ENCODE measurements at places on chromosomes 13 and 19. TPM values are rescaled to one million over a fixed set of nuclear protein-coding genes. Genes with fewer than 3 reads are reported as not detected.

ZIK1 gene
- 24.2 TPM for total RNA-seq

PSG11 gene
- not detected for total RNA-seq

C2CD4C gene
- 28.8 TPM for total RNA-seq

SLC25A30 gene
- total RNA-seq, result 9.0 TPM

SUGT1 gene
- total RNA-seq, result 75.7 TPM

RAB3A gene
- 72.0 TPM for total RNA-seq

C19orf81 gene
- total RNA-seq, result not detected

KL gene
- 5.1 TPM for total RNA-seq

ZNF649 gene
- 39.0 TPM for total RNA-seq

SERPINE3 gene
- total RNA-seq, result 0.23 TPM

KIR2DL1 gene
- total RNA-seq, result not detected

APOC4 gene
- not detected for total RNA-seq

RASAL3 gene
- 1.2 TPM for total RNA-seq

CBARP gene
- total RNA-seq, result 12.9 TPM

NCAN gene
- 241 TPM for total RNA-seq

SPART gene
- total RNA-seq, result 29.5 TPM

LACC1 gene
- total RNA-seq, result 4.4 TPM

ZNF224 gene
- 46.1 TPM for total RNA-seq

RPS15 gene
- total RNA-seq, result 300 TPM

ERICH4 gene
- not detected for total RNA-seq

GFY gene
- not detected for total RNA-seq

EFNA2 gene
- total RNA-seq, result 12.5 TPM

C13orf42 gene
- total RNA-seq, result 0.23 TPM

PEG3 gene
- total RNA-seq, result 380 TPM

Data from diencephalon (tissue), 1 donor.